ENCODE measurements at places on chromosomes 5 and 9.

GRCh38 chr5:157558041-157558595 is 17.5 kb downstream of the ADAM19 start:
- DNase-seq: no peak

DNA sequence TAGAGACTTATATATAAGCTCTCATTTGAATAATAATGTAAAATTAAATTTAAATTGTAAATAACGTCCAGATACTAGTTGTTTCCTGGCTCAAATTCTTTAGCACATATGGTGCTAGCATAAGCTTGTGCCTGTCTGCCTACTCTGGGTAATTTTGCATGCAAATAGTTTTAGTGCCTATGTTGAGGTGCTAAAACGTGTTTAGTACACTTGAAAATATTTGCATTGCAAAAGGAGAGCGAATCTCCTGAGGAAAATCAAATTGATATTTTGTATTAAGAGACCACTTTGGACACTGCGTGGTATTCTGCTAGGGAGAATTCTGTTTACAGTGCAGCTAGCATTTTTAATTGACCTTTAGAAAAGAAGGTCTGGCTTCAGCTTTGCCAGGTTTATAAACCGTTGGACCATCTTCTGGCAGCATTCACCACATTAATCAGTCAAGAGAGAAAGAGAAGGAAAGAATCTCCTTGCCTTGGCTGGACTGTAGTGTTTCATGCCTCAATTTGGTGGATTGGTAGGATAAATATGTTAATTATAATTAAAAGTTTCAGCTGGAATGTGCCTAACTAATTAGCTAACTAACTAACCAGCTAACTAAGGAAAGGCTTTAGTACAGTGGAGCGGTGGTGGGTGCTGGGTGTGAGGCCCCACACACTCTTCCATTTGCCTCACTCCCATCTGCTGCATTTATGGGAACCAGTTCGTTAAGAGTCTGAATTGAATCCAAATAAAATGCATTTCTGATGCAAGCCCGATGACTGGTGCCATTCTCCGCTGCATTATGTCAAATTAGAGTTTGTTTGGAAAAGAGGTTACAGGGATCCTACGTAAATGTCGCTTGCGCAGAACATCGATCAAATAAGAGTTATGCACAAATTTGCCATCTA is 150.1 kb upstream of the MPDZ start:
- DNase-seq: no peak

DNA sequence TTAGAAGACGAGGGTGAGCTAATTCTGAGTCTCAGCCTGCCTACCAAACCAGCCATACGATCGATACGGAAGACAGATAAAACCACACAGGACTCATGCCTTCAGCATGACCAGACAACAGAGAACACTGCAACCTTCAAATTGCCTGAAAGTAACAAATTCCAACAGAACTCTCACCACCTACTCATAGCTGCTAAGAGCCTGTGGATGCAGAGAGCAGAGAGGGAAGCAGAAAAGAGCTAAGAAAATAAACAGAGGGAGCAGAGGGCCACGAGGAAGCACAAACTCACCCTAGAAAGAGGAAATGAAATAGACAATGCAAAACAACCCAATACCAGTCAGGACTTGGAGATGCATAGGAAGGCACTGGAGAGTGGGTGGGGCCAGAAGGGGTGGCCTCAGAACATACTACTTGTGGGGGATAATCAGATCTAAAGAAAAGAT is 86.7 kb upstream of the TAS2R1 start:
- no peak for DNase-seq

DNA sequence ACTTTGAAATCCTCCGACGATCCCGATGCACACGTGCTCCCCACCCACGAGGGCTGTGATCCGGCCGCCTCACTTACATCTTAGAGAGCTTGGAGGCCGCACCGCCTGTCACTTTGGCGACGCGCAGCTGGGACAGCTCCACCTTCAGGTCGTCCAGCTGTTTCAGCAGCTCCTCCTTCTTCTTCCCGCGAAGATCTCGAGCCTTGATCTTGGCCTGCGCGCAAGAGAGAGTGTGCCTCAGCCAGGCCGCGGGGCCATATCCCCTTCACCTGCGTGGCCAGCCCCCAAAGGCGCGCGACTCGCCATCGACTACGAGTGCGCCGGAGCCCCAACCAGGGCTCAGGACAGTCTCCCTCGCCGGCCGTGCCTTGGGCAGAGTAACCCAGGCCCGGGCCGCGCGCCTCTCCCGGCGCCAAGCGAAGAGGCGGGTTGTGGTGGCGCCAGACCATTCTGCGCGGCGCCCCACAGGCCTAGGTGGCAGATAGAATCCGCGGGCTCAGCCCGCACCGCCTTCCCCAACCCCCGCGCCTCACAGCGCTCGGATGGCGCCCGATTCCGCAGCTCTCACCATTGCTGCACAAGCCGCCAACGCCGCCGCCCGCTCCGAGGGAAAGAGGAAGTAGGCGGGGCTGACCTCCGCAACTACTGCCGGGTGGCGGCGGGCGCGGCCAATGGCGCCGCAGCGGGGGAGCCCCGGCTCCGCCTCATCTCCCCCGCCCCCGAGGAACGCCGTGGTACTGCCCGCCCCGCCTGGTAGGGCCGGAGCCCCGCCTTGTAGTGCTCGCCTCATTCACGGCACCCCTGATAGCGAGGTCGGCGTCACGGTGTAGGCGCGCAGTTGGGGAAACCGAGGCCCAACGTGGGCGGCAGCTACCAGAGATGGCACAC is at the start of the genes ARPC5L and RPL35:
TSS of gene ARPC5L (plus strand) at position 789 of the 888 bp plus-strand sequence. CDS start 7,161 bp downstream, outside the sequence.
TSS of gene RPL35 (minus strand) at position 616 of the 888 bp plus-strand sequence. CDS start at position 571, 45 bp downstream.
- peak; percentile 82 for DNase-seq

DNA sequence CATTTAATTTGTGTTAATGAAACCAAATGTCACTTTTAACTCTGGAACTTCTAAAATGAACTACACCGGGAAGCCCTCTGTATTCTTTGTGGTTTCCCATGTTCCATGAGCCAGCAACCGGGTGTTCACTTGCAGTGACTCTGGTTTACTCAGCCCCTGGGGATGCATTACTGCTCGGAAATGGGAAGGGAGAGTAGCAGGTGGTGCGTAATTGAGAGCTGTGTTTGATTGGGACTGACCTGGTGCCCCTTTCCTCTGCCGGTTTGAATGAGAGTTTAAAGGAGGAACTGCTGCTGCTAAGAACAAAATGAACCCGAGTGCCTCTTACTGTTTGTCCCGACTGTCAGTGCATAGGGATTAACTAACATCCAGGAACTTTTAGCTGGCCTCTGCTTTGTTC is 100.1 kb upstream of the DHFR start:
- DNase-seq: no peak

DNA sequence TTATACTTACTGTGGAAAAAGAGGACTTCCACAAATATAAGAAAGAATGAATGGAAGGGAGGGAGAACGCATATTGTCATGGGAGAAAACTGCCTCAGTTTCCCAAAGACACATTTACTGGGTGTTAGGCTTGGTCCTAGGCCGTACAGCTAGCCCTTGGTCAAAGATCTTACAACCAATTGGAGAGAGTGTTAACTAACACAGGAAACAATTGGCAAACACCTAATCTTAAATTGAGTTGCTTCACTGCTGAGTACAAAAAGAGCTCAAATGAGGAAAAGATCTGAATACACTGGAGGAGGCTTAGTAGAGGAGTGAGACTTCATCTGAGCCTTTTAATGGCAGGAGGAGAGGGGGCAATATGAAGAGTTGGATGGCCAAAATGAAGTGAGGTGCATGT is 161.7 kb downstream of the GLIS3 start:
- no peak for DNase-seq

- DNase-seq: no peak
Measured at GRCh38 chr5:4520559-4520958, 619.6 kb upstream of the ADAMTS16 start.

- peak; percentile 68 for DNase-seq
Measured at GRCh38 chr9:22052376-22052945, 43.4 kb upstream of the CDKN2B start.

GRCh38 chr5:102866237-102866600 is 111.1 kb downstream of the PAM start:
- DNase-seq: no peak

DNA sequence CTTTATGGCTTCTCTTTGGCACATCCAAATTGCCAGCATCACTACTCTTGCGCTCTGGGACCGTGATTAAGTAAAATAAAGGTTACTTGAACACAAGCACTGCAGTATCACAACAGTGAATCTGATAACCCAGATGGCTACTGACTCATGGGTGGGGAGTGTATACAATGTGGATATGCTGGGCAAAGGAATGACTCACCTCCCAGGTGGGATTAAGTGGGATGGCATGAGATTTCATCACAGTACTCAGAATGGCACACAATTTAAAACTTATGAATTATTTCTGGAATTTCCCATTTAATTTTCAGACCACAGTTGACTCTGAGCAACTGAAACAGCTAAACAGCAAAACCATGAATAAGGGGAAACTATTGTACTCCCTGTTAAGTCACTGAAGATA is 4.3 kb downstream of the GFM2 start:
- DNase-seq: no peak

GRCh38 chr5:151106043-151106442 is 25.2 kb upstream of the TNIP1 start:
- DNase-seq: no peak

DNA sequence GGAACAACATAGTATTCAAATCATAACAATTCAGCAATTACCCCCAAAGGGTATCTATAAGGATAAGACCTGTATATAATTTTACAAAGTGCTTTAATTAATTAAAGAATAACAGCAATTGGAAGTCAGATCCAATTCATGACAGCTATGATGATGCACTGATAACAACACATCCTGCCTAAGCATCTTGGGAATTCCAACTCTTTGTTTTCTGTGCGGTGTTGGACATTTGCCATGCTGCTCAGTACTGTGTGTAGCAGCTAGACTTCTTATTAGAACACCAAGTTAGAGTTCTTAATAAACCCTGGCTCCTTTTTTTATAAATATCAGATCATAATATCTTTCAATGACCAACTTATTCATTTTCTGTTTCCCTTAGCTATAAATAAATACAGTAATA is 209.0 kb downstream of the SEC61B start:
- no peak for DNase-seq

DNA sequence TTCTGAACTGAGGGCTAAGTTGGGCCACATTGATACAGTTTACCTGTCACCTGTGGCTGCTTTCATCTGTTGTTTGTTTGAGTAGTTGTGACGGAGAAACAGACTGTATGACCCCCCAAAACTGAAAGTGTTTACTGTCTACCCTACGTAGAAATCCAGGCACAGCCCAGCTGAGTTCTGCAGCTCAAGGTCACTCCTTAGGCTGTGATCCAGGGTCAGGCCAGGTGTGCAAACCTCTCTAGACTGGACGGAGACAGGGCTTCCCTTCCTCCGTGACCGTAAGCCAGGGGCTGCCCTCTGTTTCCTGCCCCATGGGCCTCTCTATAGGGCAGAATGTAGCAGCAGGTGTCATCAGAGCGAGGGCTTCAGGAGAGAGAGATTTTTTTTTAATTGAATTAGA is 207.9 kb upstream of the OTULINL start:
- no peak for DNase-seq

- no peak for DNase-seq
Measured at GRCh38 chr9:105173826-105174225, 70.6 kb upstream of the SLC44A1 start.

GRCh38 chr9:115088860-115089259 is 29.1 kb downstream of the TNC start:
- no peak for DNase-seq

DNA sequence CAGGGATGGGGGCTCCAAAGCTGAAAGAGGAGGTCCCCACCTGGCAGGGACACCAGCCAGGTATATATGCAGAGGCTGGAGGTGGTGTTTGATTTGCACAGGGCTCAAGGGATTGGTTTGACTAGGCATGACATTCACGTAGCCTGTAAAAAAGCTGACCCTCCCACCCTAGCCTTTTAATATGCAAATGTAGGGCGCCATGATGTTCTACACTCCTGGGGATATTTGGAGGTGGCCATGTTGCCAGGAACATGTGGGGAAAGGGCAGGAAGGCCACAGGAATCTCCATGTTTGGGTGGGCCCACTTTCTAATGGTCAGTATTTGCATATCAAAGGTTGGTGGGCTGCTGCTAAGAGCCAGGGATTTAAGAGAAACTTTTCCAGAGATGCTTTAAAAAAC is 12.0 kb upstream of the THG1L start:
- no peak for DNase-seq

GRCh38 chr9:92187390-92187789 is 72.2 kb upstream of the SPTLC1 start:
- DNase-seq: no peak

DNA sequence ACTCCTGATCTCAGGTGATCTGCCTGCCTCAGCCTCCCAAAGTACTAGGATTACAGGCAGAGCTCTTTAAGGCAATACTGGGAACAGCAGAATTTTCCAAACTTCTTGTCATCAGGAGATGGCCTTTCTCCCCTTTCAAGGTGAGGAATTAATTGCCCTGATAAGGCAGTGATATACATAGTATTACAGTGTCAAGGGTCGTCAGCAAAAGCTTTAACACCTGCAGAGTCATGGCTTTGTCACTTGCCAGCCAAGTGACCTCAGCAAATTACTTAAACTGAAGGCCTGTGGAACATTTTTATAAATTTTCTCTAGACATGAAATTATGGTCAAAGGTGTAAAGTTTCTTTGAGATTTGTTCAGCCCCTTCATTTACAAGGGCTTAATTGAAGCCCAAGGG is 59.5 kb downstream of the FBXO38 start:
- DNase-seq: no peak

DNA sequence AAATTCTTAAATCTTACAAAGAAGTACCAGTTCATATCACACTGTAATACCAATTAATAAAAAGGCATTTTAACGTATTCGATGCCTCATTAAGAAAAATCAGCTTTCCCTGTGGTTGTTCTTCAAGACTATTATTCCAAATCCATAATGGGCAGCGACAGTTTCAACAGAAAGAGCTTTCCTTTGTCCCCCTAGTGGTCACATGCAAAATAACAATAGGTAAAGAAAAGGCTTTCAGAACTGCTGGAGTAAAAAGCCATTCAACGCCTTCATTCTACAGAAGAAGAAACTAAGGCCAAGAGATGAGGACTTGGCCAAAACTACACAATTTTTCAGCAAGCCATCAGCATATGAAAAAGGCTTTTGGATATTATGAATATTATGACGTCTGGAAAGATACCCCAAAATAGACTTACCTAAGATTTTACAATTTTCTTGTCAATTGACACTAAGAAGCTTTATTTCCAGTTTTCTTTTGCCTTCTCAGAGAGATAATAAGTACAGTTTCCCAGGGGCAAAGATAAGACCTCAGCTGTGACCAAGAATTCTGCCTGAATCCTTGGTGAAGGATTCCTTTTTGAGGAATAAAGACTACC is 6.7 kb upstream of the CDH6 start:
- DNase-seq: no peak

DNA sequence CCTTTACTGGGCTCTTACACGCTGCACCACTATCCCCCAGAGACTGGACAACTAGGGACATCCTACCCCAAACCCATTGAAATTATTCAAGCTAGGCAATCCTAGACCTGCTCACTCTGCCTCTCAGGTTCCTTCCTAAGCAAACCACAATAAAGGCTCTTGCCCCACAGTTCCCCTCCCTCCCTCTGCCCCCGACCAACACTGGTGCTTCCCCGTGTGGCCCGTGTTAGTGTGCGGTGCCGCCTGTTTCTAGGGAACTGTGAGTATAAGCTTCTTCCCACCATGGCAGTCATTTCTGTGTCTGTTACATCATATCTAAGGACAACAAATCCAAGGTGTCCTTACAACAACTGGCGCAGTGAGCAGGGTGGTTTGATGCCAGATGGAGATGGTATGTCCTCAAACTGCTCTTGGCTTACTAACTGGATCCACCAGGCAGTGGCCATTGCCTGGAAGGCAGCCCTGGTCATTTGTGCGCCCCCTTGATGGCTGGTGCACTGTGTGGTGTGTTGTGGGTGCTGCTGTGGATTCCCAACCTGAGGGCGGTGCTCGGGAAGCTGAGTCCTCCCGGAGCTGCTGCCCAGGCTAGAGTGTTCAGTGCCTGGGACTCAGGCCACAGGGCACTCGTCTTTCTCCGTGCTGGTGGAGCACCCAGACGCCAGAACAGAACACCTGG is 8.4 kb upstream of the MXD3 start:
- DNase-seq: no peak

All from AG09319 (cell line).